ENCODE measurements at places on chromosomes 12 and 14. TPM values are rescaled to one million over a fixed set of nuclear protein-coding genes. Genes with fewer than 3 reads are reported as not detected.

- H3K27ac ChIP-seq: no peak overlapping the region
- H3K36me3 ChIP-seq: no peaks in the 10 kb centered on the region
- H3K27me3 ChIP-seq: no peaks in the 10 kb centered on the region
- peaks cover 4% of the 10 kb centered on the region for H3K4me1 ChIP-seq
Measured at GRCh38 chr12:94707892-94708291, 57.5 kb upstream of the TMCC3 start.

GRCh38 chr12:98182821-98183220 is 332.6 kb upstream of the TMPO start:
- DNase-seq: no peak
- H3K27me3 ChIP-seq: no peaks in the 10 kb centered on the region
- no peak overlapping the region for H3K27ac ChIP-seq

DNA sequence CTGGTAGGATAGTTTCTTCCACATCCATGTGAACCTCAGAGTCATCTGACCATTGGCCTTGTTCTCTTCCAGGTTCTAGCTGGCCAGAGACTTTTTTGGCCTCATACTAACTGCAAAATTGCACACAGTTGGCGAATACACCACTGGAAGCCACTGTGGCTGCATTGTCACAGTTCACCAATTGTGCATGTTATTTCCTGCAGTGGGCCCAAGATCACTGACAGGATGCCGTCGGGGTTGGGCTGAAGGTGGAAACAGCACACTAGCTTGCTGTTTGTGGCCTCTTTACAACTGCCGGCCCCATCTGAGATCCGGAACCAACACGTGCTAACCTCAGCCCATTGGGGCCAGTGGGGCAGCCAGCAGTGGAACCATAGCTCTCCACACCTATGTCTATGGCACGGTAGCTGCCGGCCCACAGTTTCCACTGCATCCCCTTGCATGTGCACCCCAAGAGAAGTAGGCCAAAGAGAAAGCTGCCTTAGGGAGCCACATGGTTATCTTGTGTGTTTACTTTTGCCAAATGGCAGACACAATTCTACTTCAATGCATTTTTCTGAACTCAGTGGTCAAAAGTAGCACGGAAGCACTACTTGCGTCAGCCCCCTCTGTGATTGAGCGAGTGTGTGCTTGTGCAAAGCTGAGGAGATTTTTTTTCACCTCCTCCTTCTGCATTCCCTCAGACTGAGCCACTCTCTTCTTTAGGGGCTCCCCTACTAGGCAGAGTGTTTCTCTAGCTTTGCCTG is 464.0 kb downstream of the RAD51B start:
- no peak overlapping the region for H3K4me3 ChIP-seq
- H3K4me1 ChIP-seq: no peaks in the 10 kb centered on the region
- H3K27me3 ChIP-seq: no peaks in the 10 kb centered on the region
- no peaks in the 10 kb centered on the region for H3K36me3 ChIP-seq

- no peaks in the 10 kb centered on the region for H3K27me3 ChIP-seq
- H3K36me3 ChIP-seq: peaks cover 32% of the 10 kb centered on the region
- no peaks in the 10 kb centered on the region for H3K4me1 ChIP-seq
- H3K4me3 ChIP-seq: no peak overlapping the region
- no peak overlapping the region for H3K27ac ChIP-seq
- DNase-seq: no peak
Measured at GRCh38 chr12:132766380-132767085, 4.9 kb upstream of the ANKLE2 start.

- no peak for DNase-seq
- H3K36me3 ChIP-seq: no peaks in the 10 kb centered on the region
- H3K27me3 ChIP-seq: no peaks in the 10 kb centered on the region
- no peak overlapping the region for H3K4me3 ChIP-seq
Measured at GRCh38 chr12:113850309-113851056, 115.6 kb downstream of the RBM19 start.

The CNOT2 gene
- 92.0 TPM for total RNA-seq
